T-helper 17 cell (primary cell): ENCODE measurements at places on chromosomes 1 and 21. TPM values are rescaled to one million over a fixed set of nuclear protein-coding genes. Genes with fewer than 3 reads are reported as not detected.

MYOCOS gene
- not detected for total RNA-seq

NTMT2 gene
- total RNA-seq, result not detected

RXRG gene
- total RNA-seq, result not detected

FLG gene
- total RNA-seq, result not detected

HPDL gene
- 0.21 TPM for total RNA-seq

TRMT13 gene
- total RNA-seq, result 10.4 TPM

VWA1 gene
- total RNA-seq, result not detected

UBE2J2 gene
- total RNA-seq, result 50.6 TPM

SPRR1B gene
- not detected for total RNA-seq

ADGRL4 gene
- total RNA-seq, result not detected

TLCD4 gene
- total RNA-seq, result 0.23 TPM

DMBX1 gene
- total RNA-seq, result not detected

DCLRE1B gene
- total RNA-seq, result 7.0 TPM

IL22RA1 gene
- total RNA-seq, result not detected

UMODL1 gene
- total RNA-seq, result 0.99 TPM

GNAT2 gene
- not detected for total RNA-seq

ANKRD34A gene
- total RNA-seq, result 0.70 TPM

OVAAL gene
- not detected for total RNA-seq

PCP4 gene
- not detected for total RNA-seq

RHEX gene
- 0.50 TPM for total RNA-seq

CD247 gene
- 295 TPM for total RNA-seq

CEP104 gene
- 34.6 TPM for total RNA-seq

HHIPL2 gene
- total RNA-seq, result 0.39 TPM

DPT gene
- not detected for total RNA-seq

PRXL2B gene
- total RNA-seq, result 17.6 TPM

ANKRD65 gene
- not detected for total RNA-seq

EPS15 gene
- 98.8 TPM for total RNA-seq

TMEM82 gene
- not detected for total RNA-seq

RAP1A gene
- 109 TPM for total RNA-seq

C1orf56 gene
- 0.47 TPM for total RNA-seq

CIART gene
- total RNA-seq, result 4.5 TPM

GJB4 gene
- not detected for total RNA-seq

CLDN17 gene
- total RNA-seq, result not detected

NR1I3 gene
- total RNA-seq, result not detected

CAP1 gene
- total RNA-seq, result 273 TPM

CD1D gene
- 0.94 TPM for total RNA-seq

KLHDC7A gene
- not detected for total RNA-seq

GBP4 gene
- total RNA-seq, result 35.9 TPM

ADAMTS1 gene
- not detected for total RNA-seq

KRTAP12-2 gene
- total RNA-seq, result not detected

CFHR3 gene
- not detected for total RNA-seq
